Immature natural killer cell (primary cell): ENCODE measurements at places on chromosomes 12 and 14. TPM values are rescaled to one million over a fixed set of nuclear protein-coding genes. Genes with fewer than 3 reads are reported as not detected.

The CLEC1B gene
- 0.47 TPM for polyA plus RNA-seq

The ABCB9 gene
- polyA plus RNA-seq, result not detected

The DYNLL1 gene
- 508 TPM for polyA plus RNA-seq

The SPRYD4 gene
- 0.82 TPM for polyA plus RNA-seq

The KCNA5 gene
- polyA plus RNA-seq, result not detected

The PIANP gene
- not detected for polyA plus RNA-seq

The SERPINA3 gene
- not detected for polyA plus RNA-seq

The B4GALNT1 gene
- polyA plus RNA-seq, result not detected

The SYCP3 gene
- polyA plus RNA-seq, result not detected

The PTCSC3 gene
- not detected for polyA plus RNA-seq

The KRT82 gene
- polyA plus RNA-seq, result not detected

The FANCM gene
- polyA plus RNA-seq, result 1.9 TPM

The MYF6 gene
- not detected for polyA plus RNA-seq

The PPP4R4 gene
- polyA plus RNA-seq, result not detected

The KRT5 gene
- not detected for polyA plus RNA-seq

The KTN1 gene
- polyA plus RNA-seq, result 18.5 TPM

The TAC3 gene
- polyA plus RNA-seq, result not detected

The KITLG gene
- not detected for polyA plus RNA-seq

The DNAH10 gene
- 0.02 TPM for polyA plus RNA-seq

The FAM222A gene
- not detected for polyA plus RNA-seq

The ZFYVE1 gene
- 10.7 TPM for polyA plus RNA-seq

The CLECL1 gene
- polyA plus RNA-seq, result 3.5 TPM

The CCT2 gene
- polyA plus RNA-seq, result 201 TPM

The ATL1 gene
- not detected for polyA plus RNA-seq

The BICDL1 gene
- polyA plus RNA-seq, result 1.0 TPM

The IL23A gene
- 1.5 TPM for polyA plus RNA-seq

The KLHDC2 gene
- 61.3 TPM for polyA plus RNA-seq

The ACADS gene
- 27.1 TPM for polyA plus RNA-seq

The AHSA1 gene
- 103 TPM for polyA plus RNA-seq

The CAPZA3 gene
- not detected for polyA plus RNA-seq

The FAR2 gene
- polyA plus RNA-seq, result 1.5 TPM

The SPIC gene
- not detected for polyA plus RNA-seq

The OTX2 gene
- polyA plus RNA-seq, result not detected

The ADCY6 gene
- not detected for polyA plus RNA-seq

The NTF3 gene
- polyA plus RNA-seq, result not detected

The ITGB7 gene
- 289 TPM for polyA plus RNA-seq

The DERA gene
- 62.1 TPM for polyA plus RNA-seq

The MIP gene
- 0.25 TPM for polyA plus RNA-seq

The GALNT8 gene
- polyA plus RNA-seq, result not detected

The LRRC43 gene
- 3.2 TPM for polyA plus RNA-seq

The KRT71 gene
- not detected for polyA plus RNA-seq

The RFLNA gene
- not detected for polyA plus RNA-seq

The AJUBA gene
- polyA plus RNA-seq, result not detected

The APOF gene
- polyA plus RNA-seq, result not detected

The OLR1 gene
- polyA plus RNA-seq, result not detected

The SMIM41 gene
- polyA plus RNA-seq, result not detected

The PZP gene
- polyA plus RNA-seq, result not detected

The TMEM132C gene
- not detected for polyA plus RNA-seq

The SLC17A8 gene
- polyA plus RNA-seq, result not detected

The ACOT6 gene
- polyA plus RNA-seq, result not detected

The CFAP251 gene
- 0.04 TPM for polyA plus RNA-seq

The CMKLR1 gene
- 49.6 TPM for polyA plus RNA-seq

The SIX1 gene
- not detected for polyA plus RNA-seq

The GLIPR1L2 gene
- polyA plus RNA-seq, result 0.71 TPM

The TCTN2 gene
- polyA plus RNA-seq, result 0.72 TPM

The YBX3 gene
- 4.7 TPM for polyA plus RNA-seq

The SLC38A4 gene
- not detected for polyA plus RNA-seq
